CD4-positive, alpha-beta T cell (primary cell): ENCODE measurements at places on chromosomes 7 and 10.

GRCh38 chr7:97871659-97872024 is 566 bp downstream of the ASNS start:
- peak; percentile 11 for DNase-seq

DNA sequence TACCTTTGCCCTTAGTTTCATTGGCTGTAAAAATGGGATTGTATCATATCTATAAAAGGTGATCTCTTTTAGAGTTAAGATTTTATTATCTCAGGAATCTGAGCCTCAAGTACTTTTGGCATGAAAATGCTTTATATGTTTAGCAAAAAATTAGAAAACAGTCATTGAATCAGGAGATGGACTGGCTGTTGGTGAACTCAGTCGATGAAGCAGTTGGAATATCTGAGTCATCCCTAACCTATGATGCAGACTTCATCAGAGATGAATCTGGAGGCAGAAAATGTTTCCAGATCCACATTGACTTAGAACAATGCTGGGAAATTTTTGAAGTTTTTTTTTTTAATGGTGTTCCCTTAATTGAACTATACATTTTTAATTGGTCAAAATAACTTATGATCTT is 228.5 kb downstream of the SLC25A13 start:
- DNase-seq = no peak

GRCh38 chr10:62302760-62303159 is 34.1 kb upstream of the RTKN2 start:
- no peak for DNase-seq

- peak; percentile 91 for DNase-seq
Measured at GRCh38 chr7:148941598-148942275, 57.6 kb upstream of the EZH2 start.

- no peak for DNase-seq
Measured at GRCh38 chr7:47771990-47772360, 176.3 kb downstream of the PKD1L1 start.

- DNase-seq = no peak
Measured at GRCh38 chr10:63145782-63146181, 12.7 kb downstream of the NRBF2 start.

DNA sequence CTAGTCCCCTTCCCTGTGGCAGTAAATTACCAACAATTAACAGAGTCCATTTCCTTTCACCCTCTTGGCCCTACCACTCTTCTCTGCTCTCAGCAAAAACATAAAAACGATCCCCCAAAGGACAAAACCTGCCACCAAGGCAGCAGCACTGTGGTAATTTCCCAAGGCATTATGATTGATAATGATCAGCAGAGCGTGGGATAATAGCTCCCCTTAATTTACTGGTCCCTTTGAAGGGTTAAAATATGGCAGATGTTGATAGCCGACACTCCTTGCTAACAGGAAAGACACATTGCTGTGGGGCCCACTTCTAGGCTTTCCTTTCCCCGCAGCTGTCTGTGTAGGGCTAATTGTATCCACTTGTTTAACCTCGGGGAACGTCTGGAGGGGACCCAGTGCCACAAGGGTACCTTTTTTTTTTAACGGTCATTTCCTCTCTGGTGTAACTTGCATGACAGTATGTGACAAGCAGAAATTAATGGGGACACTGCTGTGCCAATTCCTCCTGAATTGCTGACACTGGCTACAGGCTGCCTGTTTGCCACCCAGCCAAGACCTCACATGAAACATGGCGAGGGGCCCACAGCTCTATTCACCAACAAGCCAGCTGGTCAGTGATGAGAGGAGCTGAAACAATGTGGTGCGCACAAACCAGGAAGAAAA is 81.3 kb downstream of the CDK6 start:
- DNase-seq = no peak

DNA sequence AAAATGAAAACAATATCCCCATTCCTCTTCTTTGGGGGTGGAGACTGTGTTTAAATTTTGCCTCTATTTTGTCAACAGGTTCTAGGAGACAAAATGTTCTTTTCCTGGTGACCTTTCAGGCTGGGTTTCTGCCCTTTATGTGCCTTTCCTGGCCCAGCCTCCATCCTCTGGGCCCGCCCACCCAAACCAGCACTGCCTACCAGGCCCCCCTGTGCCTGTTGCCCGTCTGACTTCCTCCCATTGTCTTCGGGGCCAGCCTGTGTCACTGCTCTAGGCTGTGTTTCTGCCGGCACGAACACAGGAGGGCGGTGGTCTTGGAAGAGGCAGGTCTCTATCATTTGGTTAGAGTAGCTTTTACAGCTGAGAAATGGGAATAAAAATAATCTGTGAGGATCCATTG is 13.9 kb downstream of the TSPAN14 start:
- DNase-seq = peak; percentile 79
